GM03348 (cell line): ENCODE measurements at places on chromosomes 1 and 21.

DNA sequence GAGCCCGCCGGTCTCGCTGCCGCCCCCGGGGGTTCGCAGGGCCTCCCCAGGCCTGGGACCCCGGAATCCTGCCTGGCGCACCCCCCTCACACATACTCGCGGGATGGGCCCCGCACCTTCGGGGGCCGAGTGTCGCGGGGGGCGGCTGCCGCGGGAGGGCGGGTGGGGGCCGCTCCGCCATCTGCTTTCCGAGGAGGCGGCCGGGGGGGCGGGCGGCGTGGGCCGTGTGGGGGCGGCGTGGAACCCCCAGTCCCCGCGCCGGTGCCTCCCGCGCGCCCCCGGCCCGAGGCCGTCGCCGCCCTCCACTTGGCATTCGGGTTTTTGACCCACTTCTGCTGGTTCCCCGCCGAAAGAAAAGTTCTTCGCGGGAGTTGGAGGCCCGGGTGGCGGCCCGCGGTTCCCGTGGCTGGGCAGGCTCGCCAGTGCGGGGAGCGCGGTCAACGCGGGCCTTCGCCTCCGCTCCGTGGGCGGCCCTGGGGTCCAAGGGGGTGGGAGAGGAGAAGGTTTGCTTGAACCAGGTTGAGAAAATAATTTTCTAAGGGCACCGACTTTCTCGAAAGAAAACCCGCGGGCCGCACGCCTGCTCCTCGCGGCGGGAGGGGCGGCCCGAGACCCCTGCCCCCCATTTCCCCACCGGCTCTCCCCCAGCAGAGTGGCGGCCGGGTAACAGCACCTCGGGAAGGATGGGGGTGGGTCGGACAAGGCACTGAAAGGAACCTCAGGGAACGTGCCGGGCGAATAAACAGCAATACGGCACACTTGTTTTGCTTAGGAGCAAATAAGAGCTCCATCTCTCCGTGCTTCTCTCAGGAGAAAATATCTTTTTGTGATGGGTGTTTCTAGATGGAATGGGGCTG, 1.6 kb downstream of the PHF13 start:
- DNase-seq: peak; percentile 46

GRCh38 chr21:43591571-43591970, 67.7 kb downstream of the HSF2BP start:
- DNase-seq: no peak

- no peak for DNase-seq
These were observed 130.0 kb upstream of the ZNF648 start for GRCh38 chr1:182191381-182192115.

GRCh38 chr1:203696673-203697072, 68.3 kb upstream of the LAX1 start:
- DNase-seq: no peak

DNA sequence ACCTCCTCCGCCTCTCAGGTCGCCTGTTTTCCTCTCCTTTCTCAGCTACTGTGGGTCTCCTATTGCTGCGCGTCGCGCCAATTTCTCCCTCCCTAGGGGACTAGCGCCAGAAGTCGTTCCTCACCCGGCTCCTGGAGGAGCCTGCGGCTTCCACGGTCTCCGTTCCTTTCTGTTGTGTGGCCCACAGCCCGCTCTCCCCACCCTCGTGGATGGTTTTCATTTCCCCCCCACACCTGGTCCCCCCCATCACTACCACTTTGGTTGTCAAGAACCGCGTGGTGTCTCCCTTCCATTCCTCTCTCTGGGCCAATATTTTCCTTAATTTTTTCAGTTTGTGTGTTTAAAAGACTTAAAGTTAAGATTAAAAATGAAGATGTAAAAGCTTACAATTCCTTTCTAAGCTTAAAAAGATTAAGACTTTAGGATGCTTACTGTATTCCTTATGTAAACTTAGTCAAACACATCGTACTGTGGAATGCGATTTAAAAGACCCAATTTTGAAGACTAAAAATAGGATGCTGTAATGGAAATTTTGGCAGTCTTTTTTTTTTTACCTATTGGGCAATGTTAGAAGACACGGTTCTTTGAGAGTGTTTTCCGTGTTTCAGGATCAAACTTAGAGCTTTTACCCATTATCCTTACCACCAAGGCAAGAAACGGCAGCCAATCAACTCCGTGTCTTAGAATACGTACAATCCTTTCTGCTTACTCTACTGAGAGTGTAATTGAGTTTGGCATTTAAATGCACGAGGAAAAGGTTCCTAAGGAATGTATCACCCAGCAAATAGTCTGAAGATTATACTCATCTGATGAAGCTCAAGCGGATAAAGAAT, 773 bp downstream of the CNST start:
- peak; percentile 75 for DNase-seq
